Eye (tissue), 1 donor: ENCODE measurements at places on chromosomes 1 and 21.

GRCh38 chr1:228342627-228343190 is 63.9 kb downstream of the TRIM11 start:
- no peak for DNase-seq

DNA sequence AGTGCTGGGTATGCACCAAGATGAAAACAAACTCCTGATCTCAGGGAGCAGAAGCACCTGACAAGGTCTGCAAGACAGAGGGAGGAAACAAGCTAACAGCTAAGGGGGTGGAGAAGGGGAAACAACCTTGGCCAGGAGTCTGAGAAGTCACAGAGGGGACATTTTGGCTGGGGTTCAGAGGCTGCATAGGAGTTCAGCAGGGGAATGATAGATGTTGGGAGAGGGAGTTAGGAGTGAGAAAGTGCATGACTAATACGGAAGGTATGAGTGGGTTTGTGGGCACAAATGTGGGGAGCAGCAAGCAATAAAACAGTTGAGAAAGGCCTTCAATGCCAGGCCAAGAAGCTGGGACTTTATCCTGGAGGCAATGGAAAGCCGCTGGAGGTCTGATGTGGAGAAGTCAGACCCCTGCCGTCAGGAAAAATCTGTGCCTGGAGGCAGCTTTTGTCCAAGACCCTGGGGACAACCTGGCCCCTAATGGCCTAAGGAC is 16.4 kb downstream of the EPHA2 start:
- no peak for DNase-seq

- DNase-seq: no peak
Measured at GRCh38 chr1:61190153-61190552, 107.8 kb downstream of the NFIA start.

DNA sequence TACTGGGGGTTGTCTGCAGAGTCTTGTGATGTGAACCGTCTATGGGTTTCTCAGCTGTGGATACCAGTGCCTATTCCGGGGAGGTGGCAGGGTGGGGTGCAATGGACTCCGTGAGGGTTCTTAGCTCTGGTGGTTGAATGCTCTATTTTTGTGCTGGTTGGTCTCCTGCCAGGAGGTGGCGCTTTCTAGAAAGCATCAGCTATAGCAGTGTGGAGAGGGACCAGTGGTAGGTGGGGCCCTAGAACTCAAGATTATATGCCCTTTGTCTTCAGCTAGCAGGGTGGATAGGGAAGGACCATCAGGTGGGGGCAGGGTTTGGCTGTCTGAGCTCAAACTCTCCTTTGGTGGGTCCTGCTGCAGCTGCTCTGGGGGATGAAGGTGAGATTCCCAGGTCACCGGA is 127.3 kb upstream of the PLD5 start:
- no peak for DNase-seq

GRCh38 chr1:212629450-212630157 is 21.0 kb downstream of the ATF3 start:
- DNase-seq: no peak

GRCh38 chr1:7449750-7450149 is 321.3 kb upstream of the VAMP3 start:
- no peak for DNase-seq

DNA sequence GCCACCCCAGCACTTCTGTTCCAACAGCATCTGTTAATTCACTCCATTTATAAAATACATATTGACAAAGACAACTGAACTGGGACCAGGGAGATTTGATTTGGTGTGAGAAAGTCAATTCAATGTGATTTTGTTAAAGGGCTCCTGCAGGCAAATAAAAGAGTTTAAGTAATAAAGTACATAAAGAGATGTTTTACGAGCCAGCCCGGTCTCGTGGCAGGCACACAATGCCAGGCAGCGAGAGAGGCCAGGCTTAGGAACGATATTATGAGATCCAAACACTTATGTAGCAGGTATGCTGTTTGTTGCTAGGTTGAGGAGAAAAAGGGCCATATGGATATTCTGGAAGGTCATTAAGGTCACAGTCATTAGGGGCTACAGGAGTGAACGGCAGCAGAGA is 227.1 kb downstream of the KCTD3 start:
- DNase-seq: no peak
